ENCODE measurements at places on chromosomes 3 and 15.

- DNase-seq, result no peak
These were observed 71.1 kb downstream of the MGLL start for GRCh38 chr3:127751163-127751621.

- DNase-seq, result no peak
These were observed 72.8 kb downstream of the KCNH8 start for GRCh38 chr3:19221081-19221480.

DNA sequence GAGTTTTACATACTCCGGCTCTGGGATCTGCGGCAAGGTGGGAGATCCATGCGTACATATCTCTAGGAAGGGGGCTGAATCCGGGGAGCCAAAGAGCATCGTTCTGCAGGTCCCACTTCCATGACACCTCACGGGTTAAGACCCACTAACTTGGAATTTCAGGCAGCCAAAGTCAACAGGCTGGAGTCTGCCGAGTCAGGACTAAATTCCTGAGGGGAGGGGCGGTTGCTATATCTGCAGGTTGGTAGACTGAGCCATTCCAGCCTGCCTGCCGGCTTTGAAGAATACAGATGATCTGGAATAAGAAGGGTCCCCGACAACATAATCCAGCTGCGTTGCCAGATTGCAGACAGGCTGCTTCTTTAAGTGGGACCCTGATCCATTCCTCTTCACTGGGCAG is 65.4 kb upstream of the PEX5L start:
- no peak for DNase-seq

DNA sequence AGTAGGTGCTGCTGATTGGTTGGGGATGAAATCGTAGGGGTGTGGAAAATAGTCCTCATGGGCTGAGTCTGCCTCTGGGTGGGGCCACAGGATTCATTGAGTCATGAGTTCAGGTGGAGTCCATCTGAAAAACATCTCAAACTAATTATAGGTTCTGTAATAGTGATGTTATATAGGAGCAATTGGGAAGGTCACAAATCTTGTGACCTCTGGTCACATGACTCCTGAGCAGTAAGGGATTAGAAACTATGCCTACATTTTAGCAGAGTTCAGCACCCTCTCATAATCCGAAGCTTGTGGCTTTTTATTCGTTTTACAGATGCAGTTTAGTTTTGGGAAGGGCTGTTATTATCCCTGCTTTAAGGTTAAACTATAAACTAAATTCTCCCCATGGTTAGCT is 22.9 kb upstream of the NEDD4 start:
- no peak for DNase-seq

DNA sequence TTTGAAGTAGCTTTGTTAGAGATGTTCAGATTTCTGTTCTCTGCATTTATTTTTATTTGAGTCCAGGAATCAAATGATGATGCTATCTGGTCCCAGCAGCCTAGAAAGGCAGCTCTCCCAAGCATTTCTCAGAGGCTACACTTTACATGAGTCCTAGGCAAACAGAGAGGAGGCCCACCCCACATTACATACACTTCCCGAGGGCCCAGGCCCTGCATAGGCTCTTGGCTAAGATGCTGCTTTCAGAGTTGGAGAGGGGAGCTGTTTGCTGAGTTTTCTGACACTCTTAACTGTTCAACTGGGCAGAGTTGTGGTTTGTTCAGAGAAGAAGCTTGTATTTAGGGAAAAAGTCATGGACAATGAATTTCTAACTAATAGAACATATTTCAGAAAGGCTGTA is 117.9 kb upstream of the RGMA start:
- no peak for DNase-seq

GRCh38 chr3:3675801-3676200 is 123.4 kb upstream of the LRRN1 start:
- DNase-seq, result no peak

DNA sequence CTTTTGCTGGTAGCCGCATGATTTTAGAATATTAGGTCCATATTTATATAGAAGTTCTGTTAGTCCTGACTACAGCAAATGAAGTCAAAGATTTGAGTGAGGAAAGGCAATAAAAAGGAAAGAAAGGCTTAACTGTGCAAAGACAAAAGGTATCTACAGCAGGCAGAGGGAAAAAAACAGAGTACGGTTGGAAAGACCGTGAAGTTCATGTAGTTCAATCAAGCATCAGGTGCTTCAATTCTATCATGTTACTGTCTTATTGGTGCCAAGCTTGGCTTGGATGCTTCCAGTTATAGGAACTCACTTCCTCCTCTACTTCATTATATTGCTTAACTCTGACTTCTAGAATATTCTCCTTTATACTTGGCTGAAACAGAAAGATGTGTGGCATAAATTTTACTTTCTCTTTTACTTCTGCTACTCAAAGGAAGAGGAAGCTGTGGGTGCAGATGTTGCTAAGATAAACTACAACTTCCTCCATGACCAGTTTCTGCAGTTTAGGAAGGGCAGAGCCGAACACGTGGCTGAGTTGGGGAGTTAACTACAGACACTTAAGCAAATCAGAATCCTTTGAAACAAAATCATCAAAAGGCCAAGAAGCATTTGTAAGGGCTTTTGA is 72.6 kb upstream of the ZBED2 start:
- DNase-seq, result peak; percentile 62

- no peak for DNase-seq
These were observed 40.5 kb downstream of the RAB11A start for GRCh38 chr15:65909831-65910230.

DNA sequence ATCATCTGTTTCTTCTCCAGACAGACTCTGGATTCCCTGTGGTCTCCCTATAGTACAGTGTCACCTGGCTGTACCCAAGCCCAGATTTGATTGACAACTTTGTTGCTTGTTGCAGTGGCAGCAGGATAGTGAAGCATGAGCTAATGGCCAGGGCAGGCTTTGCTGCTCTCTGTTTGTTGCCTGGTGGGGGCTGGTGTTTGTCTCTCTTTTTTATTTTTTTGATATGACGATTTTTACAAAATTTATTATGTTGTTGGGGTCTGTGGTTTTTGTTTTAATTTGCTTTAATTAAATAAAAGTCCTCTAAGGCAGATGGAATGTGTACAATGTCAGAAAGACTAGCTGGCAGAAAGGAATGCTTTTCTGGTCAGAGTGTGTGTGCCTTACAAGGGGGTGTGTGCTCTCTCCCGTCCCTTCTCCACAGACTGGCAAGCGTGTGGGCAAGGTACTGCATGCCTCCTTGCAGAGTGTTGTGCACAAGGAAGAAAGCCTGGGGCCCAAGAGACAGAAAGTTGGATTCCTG is 15.2 kb upstream of the CLEC3B start:
- DNase-seq, result no peak

GRCh38 chr15:36177590-36178302 is 401.7 kb upstream of the CDIN1 start:
- no peak for DNase-seq

DNA sequence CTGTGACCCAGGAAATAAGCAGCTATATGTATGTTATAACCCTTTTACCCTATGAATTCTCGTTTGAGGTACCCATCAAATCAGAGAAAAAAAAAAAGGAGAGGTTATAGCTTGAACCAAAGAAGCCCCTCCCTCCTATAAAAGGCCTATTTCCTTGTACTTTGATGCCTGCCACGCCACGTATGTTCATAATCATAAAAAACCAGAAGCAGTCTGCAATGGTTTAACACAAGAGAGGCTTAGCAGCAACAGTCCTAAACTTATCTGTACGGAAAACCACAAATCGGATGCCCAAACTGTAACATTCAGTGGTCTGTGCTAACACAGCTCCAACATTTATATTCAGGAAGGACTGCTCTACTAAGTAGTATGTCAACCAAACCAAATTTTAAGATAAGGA is 21.2 kb downstream of the CCR8 start:
- no peak for DNase-seq

DNA sequence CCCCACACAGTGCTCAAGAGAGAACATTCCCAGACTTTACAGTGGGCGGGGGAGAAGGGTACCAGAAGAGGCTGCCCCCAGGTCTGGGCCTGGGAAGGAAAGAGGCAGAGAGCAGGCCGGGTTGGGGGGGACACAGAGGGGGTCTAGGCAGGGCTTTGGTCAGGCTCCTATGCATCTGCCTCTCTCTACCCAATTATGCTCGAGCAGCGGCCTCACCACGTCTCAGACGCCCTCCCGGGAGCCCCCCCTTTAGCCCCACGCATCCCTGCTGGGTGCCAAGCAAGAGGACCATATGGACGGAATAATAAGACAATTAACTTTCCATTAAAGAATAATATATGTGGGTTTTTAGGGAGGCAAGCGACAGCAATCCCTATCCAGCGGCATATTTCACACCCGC is 32.8 kb downstream of the CACNA2D2 start:
- DNase-seq, result no peak

DNA sequence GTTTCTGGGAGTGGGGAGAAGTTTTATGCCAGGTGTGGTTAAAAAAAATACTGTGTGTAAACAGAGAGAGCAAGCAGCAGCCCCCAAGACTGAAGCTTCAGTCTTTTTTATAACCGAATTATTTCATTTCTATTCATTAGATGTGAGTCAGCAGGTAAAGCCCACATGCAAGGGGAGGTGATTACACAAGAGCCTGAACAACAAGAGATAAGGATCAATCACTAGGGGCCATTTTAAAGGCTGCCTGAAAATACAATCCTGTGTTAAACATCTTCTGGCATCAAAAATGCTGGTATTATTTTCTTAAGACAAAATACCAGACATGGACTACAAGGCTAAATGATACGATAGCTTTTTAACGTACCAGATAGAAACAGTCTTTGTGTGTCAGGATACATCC is 217.3 kb downstream of the SUCLG2 start:
- DNase-seq, result no peak

DNA sequence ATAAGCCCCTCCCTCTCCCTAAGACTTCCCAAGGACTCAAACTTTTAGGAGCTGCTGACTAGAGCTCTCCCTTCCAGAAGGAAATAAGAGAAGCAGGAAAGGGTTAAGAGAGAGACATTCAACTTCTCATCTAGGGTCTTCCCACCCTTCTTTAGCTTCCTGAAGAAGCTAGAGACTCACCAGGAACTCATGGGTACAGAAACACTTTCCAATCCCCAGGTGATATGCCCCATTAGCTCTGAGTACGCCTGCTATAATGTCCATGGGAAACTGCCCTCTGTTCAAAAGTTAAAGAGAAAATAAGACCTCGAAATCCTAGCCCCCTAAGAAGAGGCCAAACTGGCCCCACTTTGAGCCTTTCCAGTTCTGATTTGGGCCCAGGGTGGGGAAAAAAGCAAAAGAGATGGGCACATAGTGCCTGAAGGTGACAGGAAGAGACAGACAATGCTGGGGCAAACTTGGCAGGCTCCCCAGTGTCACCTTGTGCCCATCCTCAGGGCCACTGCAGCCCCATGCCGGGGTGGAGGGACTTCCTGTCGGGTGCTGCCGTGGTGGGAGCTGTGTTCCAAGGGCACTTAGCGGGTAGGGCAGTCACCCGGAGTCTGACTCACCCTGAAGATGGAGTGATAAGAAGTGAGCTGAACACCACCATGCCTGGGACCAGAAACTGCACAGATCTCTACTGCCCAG is 29.5 kb downstream of the CCDC12 start:
- DNase-seq, result no peak

GRCh38 chr15:77506311-77507142 is 85.8 kb downstream of the HMG20A start:
- no peak for DNase-seq

DNA sequence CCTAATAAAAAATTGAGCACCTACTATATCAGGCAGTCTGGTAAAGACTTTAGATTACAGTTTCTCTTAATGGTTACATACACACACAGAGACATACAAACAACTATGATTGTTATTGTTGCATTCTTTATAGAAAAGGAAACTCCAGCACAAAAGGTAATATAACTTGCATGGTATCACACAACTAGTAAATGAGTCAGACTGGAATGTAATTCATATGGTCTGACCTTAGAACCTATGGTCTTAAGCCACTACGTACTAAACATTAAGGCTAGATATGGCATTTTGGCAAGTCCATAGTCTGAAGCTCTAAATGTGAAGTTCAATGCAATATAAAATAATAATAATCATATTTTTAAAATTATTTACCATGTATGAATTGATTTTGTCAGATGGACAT is 380.6 kb downstream of the LSAMP start:
- no peak for DNase-seq

GRCh38 chr3:47872916-47873315 is 70.0 kb downstream of the DHX30 start:
- no peak for DNase-seq

GRCh38 chr15:60511351-60512031 is 32.5 kb upstream of the ICE2 start:
- DNase-seq, result no peak

- DNase-seq, result no peak
These were observed 36.4 kb downstream of the CLASP2 start for GRCh38 chr3:33681667-33682066.

- DNase-seq, result no peak
These were observed 78.0 kb upstream of the TNFSF10 start for GRCh38 chr3:172601066-172601832.

- no peak for DNase-seq
These were observed 8.7 kb downstream of the SEMA7A start for GRCh38 chr15:74424901-74425528.

- DNase-seq, result no peak
These were observed 303.3 kb upstream of the CBLB start for GRCh38 chr3:106172101-106172500.

- DNase-seq, result no peak
These were observed 223.3 kb downstream of the FOXP1 start for GRCh38 chr3:71360180-71360579.

GRCh38 chr15:74464216-74464615 is 3.3 kb upstream of the UBL7 start:
- no peak for DNase-seq

- no peak for DNase-seq
These were observed 53.9 kb downstream of the TMOD3 start for GRCh38 chr15:51883271-51883837.

DNA sequence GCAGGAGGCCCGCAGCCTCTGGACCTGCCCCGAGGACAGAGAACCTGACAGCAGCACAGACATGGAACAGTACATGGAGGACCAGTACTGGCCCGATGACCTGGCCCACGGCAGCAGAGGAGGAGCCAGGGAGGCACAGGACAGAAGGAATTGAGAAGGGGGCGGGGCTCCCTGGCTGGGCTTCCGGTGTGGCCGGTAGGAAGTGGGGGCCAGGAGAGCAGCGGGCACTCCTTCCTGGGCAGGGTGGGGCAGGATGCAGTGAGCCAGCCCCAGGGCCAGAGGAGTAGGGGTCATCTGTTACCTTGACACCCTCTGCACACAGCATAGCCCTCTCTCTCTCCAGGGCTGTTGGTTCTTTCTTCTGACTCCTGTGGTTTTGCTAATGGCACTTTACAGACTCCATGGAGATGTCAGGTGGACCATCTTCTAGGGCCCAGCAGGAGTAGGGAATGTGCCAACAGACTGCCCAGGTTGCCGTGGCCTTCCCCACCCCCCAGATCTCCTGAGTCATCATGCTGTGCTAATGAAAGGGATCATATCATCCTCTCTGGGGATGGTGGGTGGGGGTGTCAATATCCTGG is 8.6 kb upstream of the ISG20 start:
- DNase-seq, result no peak

DNA sequence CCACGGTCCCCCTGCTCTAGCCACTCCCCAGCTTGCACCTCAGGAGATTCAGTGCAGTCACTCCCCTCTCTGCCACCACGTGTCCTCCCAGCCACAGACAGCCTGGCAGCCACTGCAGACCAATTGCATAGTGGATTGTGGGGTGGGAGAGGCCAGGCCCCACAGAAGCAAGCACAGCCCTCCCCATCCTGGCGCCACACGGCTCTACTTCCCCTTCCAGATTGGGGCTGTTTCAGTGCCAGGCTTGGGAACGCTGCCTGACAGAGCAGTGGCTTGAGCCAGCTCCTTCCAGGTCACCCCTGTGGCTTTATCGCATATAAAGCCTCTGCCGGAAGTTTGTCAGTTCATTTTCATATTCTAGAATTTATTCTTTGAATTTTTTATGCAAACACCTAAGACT is 90.7 kb downstream of the TMEM266 start:
- DNase-seq, result no peak

All from GM20000 (cell line).